ENCODE measurements at places on chromosomes 1 and 21.

GRCh38 chr1:91883470-91883869 lies 2.5 kb downstream of the TGFBR3 start:
- H3K4me1 ChIP-seq: no peaks in the 10 kb centered on the region
- no peak for DNase-seq
- no peaks in the 10 kb centered on the region for H3K36me3 ChIP-seq
- H3K27me3 ChIP-seq: no peaks in the 10 kb centered on the region
- peak overlapping the region; percentile 90 for H3K4me3 ChIP-seq
- H3K27ac ChIP-seq: no peak overlapping the region

GRCh38 chr1:195791796-195792195 lies 816.4 kb downstream of the KCNT2 start:
- H3K36me3 ChIP-seq: no peaks in the 10 kb centered on the region
- no peak for DNase-seq
- H3K4me1 ChIP-seq: no peaks in the 10 kb centered on the region
- H3K4me3 ChIP-seq: no peak overlapping the region
- no peak overlapping the region for H3K27ac ChIP-seq
- H3K27me3 ChIP-seq: no peaks in the 10 kb centered on the region

DNA sequence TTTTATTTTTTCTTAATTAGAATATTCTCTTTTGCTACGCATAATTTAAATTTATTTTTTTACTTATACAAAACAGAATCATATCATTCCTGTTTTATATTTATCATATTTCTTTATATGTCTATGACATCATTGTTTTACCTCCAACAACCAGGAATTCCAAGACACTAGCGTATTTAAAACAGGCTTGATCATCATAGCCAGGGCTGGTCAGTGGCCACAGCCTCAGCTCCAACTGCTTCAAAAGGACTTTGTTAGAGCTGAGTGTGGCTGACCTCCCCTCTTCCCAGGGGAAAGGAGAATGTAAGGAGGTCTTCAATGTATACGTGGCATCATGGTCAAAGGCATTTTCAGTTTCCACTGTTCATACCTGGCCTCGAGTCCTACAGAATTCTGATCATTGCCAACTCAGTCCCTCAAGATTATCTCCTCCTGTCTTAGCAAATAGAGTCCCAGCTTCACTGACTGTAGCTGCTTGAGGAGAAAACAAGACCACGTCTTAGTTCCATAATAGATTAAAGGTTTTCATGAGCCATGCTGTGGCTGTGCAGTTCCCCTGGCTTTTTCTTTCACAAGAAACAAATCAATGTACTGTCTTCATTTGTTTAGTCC lies 444.0 kb downstream of the PTPRC start:
- no peak overlapping the region for H3K27ac ChIP-seq
- no peaks in the 10 kb centered on the region for H3K36me3 ChIP-seq
- no peaks in the 10 kb centered on the region for H3K4me1 ChIP-seq
- DNase-seq: no peak

DNA sequence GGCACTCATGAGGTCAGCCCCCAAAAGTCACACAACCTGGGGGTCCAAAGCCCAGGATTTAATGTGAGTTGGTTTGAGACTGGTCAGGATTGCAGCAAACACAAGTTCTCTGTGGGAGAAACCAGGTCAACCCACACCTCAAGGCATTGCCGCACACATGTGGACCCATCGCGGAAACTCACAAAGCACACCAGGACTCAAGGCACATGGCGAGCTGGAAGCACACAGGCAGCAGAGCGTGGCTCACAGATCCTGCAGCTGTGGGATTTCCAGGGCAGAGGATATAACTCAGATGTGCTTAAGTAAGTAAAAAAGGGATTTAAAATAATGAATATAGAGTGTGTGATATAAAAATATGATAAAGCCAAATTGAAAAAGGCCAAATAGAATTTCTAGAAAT lies 51.6 kb upstream of the ADARB1 start:
- no peaks in the 10 kb centered on the region for H3K27me3 ChIP-seq
- H3K4me3 ChIP-seq: no peak overlapping the region
- peak overlapping the region; percentile 95 for H3K27ac ChIP-seq
- H3K4me1 ChIP-seq: peaks cover 29% of the 10 kb centered on the region

GRCh38 chr1:156095906-156096508 lies 13.7 kb upstream of the MEX3A start:
- peak overlapping the region; percentile 96 for H3K27ac ChIP-seq
- DNase-seq: no peak
- no peaks in the 10 kb centered on the region for H3K27me3 ChIP-seq
- peaks cover 19% of the 10 kb centered on the region for H3K4me1 ChIP-seq

Data from ascending aorta (tissue), 2 donors.